ENCODE measurements at places on chromosomes 16 and 17.
A peak's percentile ranks its signal among the peaks of the same experiment; 100 is the strongest.

GRCh38 chr16:24102209-24102660 is 153.9 kb upstream of the CACNG3 start:
- DNase-seq, result no peak

DNA sequence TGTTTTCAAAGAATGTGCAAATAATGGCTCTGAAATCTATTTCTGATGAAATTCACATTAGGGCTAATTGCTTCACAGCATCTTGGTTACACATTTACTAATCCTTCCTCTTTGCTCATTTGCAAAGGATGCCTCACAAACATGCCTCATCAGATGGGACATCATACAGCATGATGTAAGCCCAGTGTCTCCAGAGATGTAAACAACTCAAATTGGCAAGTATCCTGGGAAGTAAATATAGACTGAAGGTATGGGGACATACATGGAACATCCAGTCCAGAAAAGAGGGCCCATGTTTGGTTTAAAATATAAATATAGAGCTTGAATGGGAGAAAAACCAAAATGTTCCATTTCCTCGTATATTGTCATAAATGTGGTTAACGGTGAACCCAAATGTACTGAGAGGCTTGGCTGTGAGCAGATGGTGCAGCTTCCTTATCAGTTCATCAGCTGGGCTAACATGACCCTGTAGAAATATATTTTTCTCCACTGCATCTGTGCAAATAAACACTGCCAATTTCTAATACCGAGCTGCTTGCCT is 142.9 kb upstream of the NUDT7 start:
- no peak for DNase-seq

- DNase-seq, result no peak
Measured at GRCh38 chr16:51814617-51815016, 663.5 kb upstream of the SALL1 start.

- DNase-seq, result peak; percentile 26
Measured at GRCh38 chr16:79089735-79090284, 510.7 kb downstream of the MAF start.

- no peak for DNase-seq
Measured at GRCh38 chr17:32497431-32498205, 10.8 kb downstream of the CDK5R1 start.

DNA sequence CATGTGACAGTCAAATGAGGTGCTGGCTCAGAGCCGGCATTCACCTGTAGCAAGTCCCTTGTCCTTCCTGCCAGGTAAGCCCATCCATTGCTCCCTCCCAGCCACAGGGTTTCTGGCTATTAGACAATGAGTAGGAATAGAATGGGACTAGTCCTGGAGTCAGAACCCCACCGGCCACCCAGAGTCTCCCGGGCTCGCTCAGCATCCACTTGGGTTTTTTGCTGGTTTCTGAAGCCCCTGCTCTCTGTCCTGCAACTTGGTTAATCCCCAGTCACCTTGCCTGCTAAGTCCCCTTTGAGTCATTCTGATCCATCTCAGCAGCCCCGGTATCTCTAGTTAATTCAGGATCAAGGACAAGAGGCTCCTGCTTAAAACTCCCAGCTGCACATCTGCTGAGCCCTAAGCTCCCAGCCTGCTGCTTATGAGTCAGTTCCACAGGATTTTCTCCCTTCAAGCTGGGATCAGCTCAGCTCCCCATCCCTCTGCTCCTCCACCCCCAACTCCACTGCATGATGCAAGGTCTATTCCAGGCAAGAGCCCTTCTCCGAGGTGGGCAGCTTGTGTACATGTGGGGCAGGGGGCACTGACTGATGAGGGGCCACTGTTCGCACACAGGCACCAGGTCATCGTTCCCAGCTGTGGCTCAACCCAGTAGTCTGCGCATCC is 19.9 kb upstream of the MRPS23 start:
- no peak for DNase-seq

DNA sequence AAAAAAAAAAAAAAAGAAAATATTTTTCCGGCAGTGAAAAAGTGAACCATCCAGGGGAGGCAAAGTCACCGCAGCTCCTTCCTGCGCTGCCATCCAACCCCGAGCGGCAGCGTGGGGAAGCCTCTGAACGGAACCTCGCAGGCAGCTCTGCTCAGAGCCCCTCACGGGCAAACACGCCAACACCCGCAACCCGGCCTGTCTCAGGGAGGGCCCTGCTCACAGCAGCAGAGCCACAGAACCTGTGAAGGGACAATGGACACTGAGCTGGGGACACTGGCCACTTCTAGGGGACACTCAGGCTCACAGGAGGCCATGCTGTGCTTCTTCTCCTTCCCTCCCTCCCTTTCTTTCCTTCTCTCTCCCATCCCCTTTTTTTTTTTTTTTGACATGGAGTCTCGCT is 21.4 kb upstream of the APRT start:
- DNase-seq, result no peak

GRCh38 chr16:72137380-72138063 is 34.4 kb downstream of the PMFBP1 start:
- DNase-seq, result no peak

DNA sequence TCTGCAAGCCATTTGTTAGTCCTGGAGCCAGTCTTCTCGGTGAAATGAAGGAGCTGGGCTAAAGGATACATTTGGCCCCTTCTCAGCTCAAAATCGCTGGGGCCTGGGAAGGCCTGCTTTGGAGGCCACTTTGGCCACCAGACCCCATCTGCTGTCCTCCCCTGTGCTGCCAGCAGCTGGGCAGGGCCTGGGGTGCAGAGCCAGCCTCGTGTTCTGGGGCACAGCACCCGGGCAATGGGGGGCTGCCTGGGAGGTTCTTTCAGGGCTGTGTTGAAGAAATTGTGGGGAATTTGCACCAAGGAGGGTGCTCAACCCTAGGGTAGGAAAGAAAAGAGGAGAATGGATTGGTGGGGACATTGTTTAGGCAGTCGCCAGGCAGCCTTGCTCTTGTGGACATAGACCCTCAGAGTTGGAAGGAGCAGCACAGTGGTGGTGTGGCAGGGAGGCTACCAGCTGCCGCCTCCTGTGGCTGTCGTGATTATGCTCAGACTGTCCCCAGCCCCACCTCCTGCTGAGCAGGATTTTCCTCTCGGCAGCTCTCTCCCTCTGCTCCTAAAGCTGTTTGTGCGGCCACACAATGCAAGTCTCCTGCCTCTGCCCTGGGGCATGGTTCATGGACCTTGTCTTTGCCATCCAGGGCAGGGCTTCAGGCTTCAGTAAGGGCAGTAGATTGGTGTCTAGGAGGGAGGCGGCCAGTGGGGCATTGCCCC is 174.8 kb downstream of the NTN1 start:
- no peak for DNase-seq

DNA sequence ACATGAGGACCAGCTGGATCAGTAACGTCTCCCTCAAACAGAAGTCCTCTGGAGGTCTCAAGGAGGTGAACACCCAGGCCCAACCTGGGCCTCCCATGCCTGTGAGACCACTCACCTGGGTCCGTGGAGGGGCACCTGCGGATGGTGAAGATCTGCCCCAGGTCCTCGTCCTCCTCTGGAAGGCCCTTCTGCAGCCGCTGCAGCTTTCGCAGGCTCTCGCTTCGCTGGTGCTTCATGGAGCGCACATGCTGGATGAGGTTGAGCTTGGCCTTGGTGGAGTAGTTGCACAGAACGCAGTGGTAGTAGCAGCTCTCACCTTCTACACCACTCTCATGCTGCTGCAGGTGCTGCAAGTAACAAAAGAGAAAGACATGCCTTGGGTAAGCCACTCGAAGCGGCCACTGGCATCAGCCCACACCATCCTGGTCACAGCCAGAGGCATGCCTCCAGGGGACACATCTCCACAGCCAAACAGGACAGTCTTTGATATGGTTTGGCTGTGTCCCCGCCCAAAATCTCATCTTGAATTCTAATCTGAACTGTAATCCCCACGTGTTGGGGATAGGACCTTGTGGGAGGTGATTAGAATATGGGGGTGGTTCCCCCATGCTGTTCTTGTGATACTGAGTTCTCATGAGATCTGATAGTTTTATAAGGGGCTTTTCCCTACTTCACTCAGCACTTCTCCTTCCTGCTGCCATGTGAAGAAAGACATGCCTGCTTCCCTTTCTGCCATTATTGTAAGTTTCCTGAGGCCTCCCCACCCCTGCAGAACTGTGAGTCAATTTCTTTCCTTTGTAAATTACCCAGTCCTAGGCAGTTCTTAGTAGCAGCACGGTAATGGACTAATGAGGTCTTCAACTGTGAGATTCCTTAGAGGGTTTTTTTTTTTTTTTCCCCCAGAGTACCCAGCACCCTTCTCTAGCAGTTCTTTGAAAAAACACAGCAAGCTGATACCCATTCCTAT is 158.0 kb downstream of the ZFHX3 start:
- DNase-seq, result no peak

- no peak for DNase-seq
Measured at GRCh38 chr17:30549864-30550511, 72.8 kb downstream of the GOSR1 start.

DNA sequence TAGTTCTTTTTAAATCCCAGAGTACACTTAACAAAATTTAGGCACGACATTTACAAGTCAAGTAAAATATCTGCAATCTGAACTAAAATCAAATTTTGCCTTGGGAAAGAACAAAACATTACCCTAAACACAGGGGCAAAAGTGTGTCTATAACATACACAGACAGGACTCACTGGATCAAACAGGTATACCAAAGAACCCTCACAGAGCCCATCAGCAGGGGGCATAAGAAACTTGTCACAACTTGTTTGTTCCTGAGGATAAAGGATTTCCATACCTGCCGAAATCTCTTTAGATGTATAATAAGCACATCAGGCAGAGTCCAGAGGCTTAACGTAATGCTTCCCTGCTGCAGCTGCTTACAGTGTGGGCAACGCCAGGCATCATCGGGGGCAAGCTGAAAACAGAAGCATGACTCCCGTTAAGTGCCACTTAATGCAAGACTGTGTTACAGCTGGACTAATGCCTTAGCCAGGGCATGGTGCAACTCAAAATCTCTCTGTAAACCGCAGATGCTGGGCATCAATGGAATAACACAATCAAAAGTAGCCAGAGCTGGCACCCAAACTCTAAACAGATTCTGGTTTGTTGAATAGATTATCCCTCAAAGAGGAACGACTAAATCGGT is 67.0 kb downstream of the USP31 start:
- no peak for DNase-seq

DNA sequence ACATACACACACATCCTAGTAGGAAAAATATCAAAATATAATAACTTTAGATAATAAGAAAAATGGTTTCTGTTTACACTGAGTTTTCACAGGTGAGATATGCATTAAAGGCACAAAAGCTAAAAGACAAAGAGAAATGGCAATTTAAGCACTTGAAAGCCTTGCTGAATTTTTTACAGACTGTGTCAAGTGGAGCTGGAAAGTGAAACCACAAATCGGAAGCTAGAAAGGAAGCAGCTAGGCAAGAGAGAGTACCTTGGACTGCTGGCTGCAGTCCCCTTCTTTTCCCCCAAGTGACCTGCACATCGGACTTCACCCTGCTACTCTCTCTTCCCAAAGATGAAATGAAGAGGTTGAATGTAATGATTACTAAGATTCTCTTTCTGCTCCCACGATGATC is 135.1 kb downstream of the CDH13 start:
- no peak for DNase-seq

GRCh38 chr16:67278773-67279295 is 498 bp upstream of the PLEKHG4 start:
- no peak for DNase-seq

- peak; percentile 74 for DNase-seq
Measured at GRCh38 chr17:17641621-17642409, 39.4 kb upstream of the RAI1 start.

GRCh38 chr17:32659419-32659842 is 172.6 kb downstream of the CDK5R1 start:
- DNase-seq, result peak; percentile 46

- no peak for DNase-seq
Measured at GRCh38 chr16:3188675-3188924, 596 bp downstream of the OR1F1 start.

DNA sequence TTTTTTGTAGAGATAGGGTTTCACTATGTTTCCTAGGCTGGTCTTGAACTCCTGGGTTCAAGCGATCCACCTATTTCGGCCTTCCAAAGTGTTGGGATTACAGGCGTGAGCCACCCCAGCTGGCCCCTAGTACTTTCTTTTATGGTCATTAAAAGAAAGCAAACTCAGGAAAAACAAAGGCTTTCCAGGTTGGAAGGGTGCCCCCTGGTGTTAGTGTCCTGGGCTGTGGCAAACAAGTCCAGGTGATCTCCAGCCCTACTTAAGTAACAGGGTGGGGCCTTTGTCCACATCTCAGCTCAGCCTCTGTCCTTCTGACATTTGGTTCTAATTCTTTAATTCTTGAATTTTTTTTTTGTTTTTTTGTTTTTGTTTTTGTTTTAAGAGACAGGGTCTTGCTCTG is 6.9 kb downstream of the IGFBP4 start:
- DNase-seq, result no peak

- DNase-seq, result peak; percentile 31
Measured at GRCh38 chr17:78923660-78924453, 1.3 kb downstream of the TIMP2 start.

- DNase-seq, result no peak
Measured at GRCh38 chr16:521381-522210, 5.9 kb upstream of the CAPN15 start.

GRCh38 chr16:8816967-8817655 is 19.5 kb downstream of the PMM2 start:
- no peak for DNase-seq

- DNase-seq, result peak; percentile 70
Measured at GRCh38 chr16:10964039-10964890, 19.9 kb downstream of the CLEC16A start.

GRCh38 chr17:62998166-62998565 is 32.1 kb downstream of the TANC2 start:
- DNase-seq, result no peak

GRCh38 chr16:22813948-22814710 is at the start of gene HS3ST2:
TSS of gene HS3ST2 (plus strand) at chr16:22814162. CDS start at chr16:22814611, 449 bp downstream.
- no peak for DNase-seq

DNA sequence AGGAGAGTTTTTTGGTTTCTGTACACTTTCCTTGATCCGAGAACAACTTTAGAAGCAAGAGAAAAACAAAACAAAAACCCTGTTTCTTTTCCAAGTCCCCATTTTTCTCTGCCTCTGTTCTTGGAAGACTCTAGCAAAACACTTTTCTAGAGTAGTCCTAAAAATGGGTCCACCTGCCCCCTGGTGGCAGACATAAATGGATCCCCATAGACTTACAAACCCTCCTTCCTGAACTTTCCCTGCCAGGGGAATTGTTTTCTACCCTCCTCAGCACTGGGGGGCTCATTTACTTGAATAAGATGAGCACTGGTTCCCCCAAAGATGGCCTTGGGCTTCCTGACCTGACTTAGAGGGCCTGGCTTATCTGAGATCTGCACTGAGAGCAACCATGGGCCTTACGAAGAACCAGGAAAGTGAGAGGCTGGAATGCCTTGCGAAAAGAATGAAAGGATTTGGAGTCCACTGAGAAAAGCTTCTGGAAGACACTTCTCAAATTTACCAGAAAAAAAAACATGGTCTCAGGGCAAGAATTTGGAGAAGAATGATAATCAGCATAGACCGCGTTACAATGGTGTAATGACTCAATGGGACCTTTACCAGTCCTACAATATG is 48.0 kb upstream of the CDYL2 start:
- DNase-seq, result no peak

Measured in stimulated activated CD8-positive, alpha-beta memory T cell treated with anti-CD3 and anti-CD28 coated beads, Interleukin-12 subunit alpha, Interleukin-12 subunit beta, amount 100 ng/mL, for 1 hour (primary cell).